ENCODE measurements at places on chromosomes 11 and 22. TPM values are rescaled to one million over a fixed set of nuclear protein-coding genes. Genes with fewer than 3 reads are reported as not detected.

The PLAAT4 gene
- total RNA-seq, result 45.7 TPM

The P4HA3 gene
- not detected for total RNA-seq

DNA sequence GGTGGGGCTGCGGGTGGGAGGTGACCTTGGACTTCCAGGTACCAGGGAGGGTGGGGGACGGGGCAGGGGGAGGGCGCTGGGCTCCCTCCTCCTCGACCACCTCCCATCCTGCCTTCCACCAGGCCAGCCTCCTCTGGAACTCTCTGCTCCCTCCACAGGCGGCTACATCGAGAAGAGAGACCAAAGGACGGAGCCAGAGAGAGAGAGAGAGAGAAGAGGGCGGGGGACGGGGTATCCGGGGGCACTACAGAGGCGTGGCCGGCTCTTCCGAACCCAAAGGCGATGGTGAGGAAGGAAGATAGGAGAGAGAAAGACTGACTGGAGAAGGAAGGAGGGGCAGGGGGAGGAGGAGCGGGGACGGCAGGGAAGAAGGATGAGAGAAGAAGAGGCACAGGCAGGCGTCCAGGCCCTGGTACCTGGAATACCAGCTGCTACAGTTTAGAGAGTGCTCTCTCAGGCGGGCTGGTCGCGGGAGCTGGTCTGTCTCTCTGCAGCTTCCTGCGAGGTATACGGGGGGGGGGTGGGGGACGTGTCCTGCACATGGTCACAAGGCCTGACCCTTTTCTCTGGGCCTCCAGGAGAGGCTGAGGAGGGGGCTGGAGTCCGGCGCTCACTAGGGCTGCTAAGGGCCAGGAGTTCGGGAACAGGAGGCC lies 38.0 kb downstream of the IGSF9B start:
- H3K27me3 ChIP-seq, result no peaks in the 10 kb centered on the region
- H3K27ac ChIP-seq, result no peak overlapping the region
- H3K4me1 ChIP-seq, result no peaks in the 10 kb centered on the region
- no peak for DNase-seq

DNA sequence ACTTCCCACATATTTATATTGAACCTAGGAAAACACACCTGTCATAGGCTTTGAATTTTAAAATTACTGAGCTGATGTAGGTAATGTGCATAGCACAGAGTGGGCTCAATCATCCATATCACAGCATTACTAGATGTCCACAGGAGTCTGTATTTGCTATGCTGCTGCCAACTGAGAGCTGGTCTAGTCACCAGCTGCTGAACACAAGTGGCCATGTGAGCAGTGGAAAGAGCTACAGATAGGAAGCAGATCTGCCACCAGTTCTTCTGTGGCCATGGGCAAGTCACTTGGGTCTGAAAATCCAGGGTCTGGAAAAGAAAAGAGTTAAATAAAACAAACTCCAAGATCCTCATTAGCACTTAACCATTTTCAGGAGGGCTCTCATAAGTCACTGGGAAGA lies 91.8 kb downstream of the APIP start:
- H3K27me3 ChIP-seq, result peaks cover 23% of the 10 kb centered on the region
- no peak for DNase-seq
- no peak overlapping the region for H3K27ac ChIP-seq
- no peak overlapping the region for H3K4me3 ChIP-seq

The OTOG gene
- total RNA-seq, result not detected

The FAM180B gene
- 0.25 TPM for total RNA-seq

The C22orf23 gene
- not detected for total RNA-seq

GRCh38 chr11:47667555-47667954 lies 25.2 kb upstream of the MTCH2 start:
- H3K4me1 ChIP-seq, result peaks cover 3% of the 10 kb centered on the region
- no peaks in the 10 kb centered on the region for H3K36me3 ChIP-seq
- H3K4me3 ChIP-seq, result no peak overlapping the region
- no peaks in the 10 kb centered on the region for H3K27me3 ChIP-seq
- no peak for DNase-seq

The DKK3 gene
- total RNA-seq, result not detected

The SPDYC gene
- not detected for total RNA-seq

GRCh38 chr11:131037873-131038272 lies 121.6 kb upstream of the SNX19 start:
- no peaks in the 10 kb centered on the region for H3K4me1 ChIP-seq
- no peak overlapping the region for H3K27ac ChIP-seq
- H3K27me3 ChIP-seq, result no peaks in the 10 kb centered on the region
- no peak for DNase-seq
- H3K4me3 ChIP-seq, result no peak overlapping the region

- no peaks in the 10 kb centered on the region for H3K27me3 ChIP-seq
- H3K36me3 ChIP-seq, result peaks cover 63% of the 10 kb centered on the region
- DNase-seq, result no peak
- H3K4me3 ChIP-seq, result no peak overlapping the region
- H3K27ac ChIP-seq, result no peak overlapping the region
Observed at GRCh38 chr22:45722006-45722405, 50.4 kb downstream of the ATXN10 start.

- peaks cover 5% of the 10 kb centered on the region for H3K4me1 ChIP-seq
- H3K36me3 ChIP-seq, result no peaks in the 10 kb centered on the region
- no peak for DNase-seq
Observed at GRCh38 chr11:94537031-94537600, 6.6 kb upstream of the FUT4 start.
